ENCODE measurements at places on chromosomes 1 and 21.

GRCh38 chr1:3036447-3037280, 15.4 kb downstream of the ACTRT2 start:
- peak; percentile 58 for DNase-seq

DNA sequence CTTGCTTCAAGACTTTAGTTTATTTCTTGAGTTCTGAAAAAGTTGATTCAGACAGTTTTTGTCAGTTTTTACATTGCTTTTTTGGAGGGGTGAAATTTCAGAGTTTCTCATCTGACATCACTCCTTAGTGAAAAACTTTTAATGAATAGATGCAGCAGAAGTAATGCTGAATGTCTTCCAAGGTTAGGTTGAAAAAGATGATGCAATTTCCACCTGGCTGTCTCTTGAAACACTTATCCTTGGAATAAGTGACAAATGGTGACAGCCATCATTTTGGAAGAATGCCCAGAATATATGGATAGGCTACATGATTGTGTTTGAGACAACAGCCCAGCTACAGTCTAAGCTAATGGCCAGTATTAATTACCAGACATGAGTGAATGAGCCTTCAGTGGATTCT, 140.8 kb downstream of the ZNF644 start:
- no peak for DNase-seq

DNA sequence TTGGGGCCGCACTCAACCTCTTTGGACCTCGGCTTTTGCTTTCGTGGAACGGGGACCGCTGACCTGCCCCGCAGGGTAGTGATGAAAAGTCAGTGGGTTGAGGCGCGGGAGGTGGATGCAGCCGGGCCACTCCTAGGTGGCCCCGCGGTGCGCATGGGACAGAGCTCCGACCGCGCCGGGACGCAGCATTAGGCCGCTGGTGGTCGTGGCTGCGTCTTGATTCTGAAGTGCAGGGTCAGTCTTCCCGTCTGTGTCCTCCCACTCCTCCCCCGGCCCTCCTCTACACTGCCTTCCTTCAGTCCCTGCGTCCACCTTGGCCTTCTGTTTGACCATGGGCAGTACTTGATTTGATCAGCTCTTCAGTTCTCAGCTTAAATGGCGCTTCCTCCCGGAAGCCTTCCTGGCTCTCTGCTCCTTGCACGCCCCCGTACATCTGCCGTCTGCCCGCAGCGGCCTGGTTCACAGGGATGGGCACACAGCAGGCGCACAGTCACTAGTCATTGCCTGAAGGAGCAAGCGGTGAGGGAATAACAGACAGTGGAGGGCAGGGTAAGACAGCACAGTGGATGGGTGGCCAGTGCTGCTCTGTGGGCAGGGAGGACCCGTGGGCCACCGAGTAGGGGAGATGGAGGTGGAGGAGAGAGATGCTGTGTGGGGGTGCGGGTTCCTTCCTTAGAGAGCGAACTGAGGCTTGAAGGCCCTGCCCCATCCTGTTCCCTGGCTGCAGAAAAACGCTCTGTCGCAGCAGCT, 633 bp downstream of the THEMIS2 start:
- DNase-seq, result no peak

DNA sequence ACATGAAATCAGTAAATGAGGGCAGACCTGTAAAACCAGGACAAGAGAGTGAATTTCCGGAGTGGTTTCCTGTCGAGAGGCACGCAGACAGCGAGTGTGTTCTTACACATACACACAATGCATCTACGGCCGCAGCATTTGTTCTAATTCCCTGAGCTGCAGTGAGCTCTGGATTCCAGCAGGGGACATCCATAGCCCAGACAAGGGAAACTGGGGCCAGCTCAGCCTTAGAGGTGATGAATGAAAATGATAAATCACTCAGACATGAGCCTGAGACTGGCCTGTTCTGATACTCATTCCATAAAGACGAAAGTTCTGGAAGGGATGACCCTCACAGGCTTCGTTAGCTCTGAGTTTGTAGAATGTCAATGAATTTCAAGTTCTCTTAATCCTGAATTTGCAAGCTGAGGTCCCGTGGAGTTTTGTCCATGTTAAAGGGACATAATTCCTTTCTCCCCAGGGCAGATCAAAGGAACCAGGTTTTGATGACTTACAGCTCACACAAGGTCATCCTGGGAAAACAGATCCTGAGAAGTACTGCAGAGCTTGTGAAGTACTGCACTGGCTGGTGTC, 207.9 kb upstream of the C1orf87 start:
- peak; percentile 82 for DNase-seq

DNA sequence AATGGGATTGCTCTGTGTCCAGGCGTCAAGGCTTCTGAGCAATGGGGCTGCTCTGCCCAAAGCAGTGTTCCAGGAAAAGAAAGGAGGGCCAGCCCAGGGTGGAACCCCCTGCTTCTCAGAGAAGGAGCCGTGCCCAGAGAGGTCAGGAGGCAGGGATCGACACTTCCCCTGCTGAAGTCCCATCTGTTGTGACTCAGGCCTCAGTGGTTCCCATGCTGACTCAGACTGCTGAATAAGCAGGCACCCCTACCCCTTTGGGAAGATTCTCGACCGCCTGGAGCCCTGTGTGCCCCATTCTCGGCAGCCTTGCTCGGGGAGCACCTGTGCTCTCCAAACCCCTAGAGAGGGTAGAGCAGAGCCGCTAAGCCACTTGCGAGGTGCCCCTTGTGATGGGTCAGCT, 23.9 kb downstream of the PKP1 start:
- no peak for DNase-seq

DNA sequence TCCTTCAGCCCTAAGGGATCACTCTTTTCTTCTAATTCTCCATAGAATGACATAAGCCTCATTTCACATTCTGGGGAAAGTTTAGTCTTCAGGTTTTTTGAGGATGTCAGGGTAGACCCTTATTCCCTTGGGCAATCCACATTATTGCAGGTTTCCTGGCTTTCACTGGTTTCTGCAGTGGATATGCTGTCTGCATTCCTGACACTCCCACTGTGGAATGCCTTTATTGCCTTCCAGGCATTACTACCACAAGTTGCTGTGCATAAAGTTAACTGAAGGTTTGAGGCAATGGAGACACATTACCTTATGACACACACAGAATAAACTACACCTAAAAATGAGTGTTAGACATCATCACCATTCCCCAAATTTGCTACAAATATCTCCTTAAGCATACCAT, 12.7 kb downstream of the FASLG start:
- no peak for DNase-seq

GRCh38 chr1:201310986-201311355, 27.7 kb downstream of the PKP1 start:
- DNase-seq, result no peak

- DNase-seq, result no peak
These were observed 26.8 kb downstream of the SLC1A7 start for GRCh38 chr1:53115403-53116306.

GRCh38 chr1:243799908-243800307, 50.1 kb downstream of the AKT3 start:
- no peak for DNase-seq

- no peak for DNase-seq
These were observed 98.6 kb downstream of the OMA1 start for GRCh38 chr1:58447886-58448285.

- no peak for DNase-seq
These were observed 7.1 kb upstream of the PRCC start for GRCh38 chr1:156760092-156760795.

DNA sequence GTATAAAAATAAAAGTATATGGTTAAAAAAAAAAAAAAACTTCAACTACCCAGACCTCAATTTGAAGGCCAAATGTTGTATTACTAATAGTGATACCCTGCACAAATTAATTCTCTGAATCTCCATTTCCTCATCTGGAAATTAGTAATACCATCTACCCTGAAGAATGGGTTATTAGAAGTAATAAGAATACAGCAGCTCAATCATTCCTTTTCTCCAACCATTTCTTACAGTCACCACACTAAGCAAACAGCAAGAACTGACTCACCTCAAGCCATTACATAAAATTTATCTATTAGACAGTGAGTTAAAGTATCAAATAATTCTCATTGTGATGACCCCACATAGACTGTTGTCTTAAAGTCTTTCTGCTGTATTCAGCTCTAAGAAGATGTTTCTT, 39.6 kb downstream of the RERE start:
- DNase-seq, result no peak

GRCh38 chr1:11770011-11770410, 8.0 kb downstream of the C1orf167 start:
- DNase-seq, result no peak

DNA sequence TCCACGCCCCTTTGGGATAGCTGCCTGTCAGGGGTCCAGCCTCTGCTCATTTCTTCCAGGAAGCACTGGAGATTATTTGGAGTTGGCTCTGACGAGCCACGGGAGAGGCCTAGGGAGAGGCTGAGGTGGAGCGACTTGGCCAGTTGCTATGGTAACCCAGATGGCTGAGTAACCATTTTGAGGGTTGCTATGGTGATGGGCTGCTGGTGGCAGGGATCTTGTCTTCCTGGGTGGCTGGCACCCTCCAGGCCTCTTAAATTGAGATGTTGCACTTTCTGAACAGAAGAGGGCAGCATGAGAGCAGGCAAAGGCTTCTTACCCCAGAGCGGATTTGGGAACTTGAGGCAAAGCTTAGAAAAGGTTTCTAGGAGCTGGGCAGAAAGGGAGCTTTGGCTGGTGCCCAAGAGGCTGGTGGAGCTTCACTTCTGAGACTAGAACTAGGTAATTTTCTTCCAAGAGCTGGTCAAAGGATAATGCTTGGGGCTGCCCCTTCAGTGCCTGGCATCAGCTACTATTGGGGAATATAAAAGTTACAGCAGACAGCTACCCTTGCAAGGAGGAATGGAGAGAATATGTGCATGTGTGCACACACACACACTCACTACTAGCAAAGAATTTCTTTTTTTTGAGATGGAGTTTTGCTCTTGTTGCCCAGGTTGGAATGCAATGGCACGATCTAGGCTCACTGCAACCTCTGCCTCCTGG, 72.5 kb downstream of the NDUFS5 start:
- no peak for DNase-seq

- no peak for DNase-seq
These were observed 84.5 kb downstream of the PLXNA2 start for GRCh38 chr1:208159555-208160258.

GRCh38 chr1:151720554-151720953, 768 bp upstream of the RIIAD1 start:
- DNase-seq, result no peak

DNA sequence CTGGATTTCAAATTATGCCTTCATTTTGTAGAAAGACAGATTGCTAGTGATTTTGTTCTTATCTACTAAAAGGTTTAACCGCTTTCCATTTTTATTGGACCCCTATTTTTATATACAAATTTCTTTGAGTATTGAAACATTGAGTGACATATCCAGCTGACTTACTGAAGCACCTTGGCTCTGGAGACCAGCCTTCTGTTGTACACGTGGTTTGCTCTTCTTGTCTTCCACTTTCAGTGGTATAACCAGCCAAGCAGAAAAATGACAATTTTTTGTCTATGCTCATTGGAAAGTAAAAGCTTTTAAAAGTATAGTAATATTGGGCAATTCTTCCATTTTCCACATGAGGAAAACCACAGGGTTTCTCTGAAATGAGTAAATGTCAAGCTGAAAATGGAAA, 4.4 kb downstream of the F13B start:
- no peak for DNase-seq

GRCh38 chr1:59703918-59704378, 110.8 kb upstream of the HOOK1 start:
- no peak for DNase-seq

DNA sequence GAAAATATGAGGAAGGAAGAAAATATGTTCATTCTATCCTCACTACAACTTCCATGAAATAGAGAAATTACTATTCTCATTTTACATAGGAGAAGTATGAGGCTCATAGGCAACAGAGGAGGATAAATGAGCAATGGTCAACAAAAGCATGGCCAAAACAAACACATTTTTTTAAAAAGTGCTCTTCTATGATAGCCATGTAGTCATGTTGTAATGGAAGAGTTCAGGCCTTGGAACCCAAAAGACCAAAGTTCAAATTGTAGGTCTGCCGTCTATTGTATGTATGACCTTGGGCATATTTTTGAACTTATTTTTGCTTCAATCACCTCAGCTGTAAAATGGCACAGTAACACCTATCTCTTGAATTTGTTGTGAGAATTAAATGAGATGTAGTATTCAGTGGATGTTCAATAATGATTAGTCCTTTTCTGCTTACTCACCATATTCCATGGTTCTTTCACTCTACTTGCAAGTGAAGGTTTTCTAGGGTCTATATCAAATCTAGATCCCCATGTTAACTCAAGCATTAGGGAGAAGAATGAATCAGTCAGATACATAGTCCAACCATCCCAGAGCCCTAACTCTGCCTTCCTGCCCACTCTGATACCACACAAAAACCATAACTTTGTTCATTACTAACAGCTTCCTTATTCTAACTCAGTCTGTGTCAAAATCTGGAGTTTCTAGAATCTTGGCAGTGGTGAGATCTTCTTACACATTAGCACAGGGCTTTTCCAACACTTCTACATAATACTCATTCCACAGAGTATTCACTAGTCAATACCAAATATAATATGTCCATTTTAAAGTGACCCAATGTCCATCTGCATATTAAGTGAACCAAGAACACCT, 353.2 kb downstream of the PLPP3 start:
- no peak for DNase-seq

GRCh38 chr1:46422261-46422871, 28.2 kb downstream of the FAAH start:
- no peak for DNase-seq

GRCh38 chr1:38569932-38570656, 289.5 kb downstream of the RRAGC start:
- no peak for DNase-seq

DNA sequence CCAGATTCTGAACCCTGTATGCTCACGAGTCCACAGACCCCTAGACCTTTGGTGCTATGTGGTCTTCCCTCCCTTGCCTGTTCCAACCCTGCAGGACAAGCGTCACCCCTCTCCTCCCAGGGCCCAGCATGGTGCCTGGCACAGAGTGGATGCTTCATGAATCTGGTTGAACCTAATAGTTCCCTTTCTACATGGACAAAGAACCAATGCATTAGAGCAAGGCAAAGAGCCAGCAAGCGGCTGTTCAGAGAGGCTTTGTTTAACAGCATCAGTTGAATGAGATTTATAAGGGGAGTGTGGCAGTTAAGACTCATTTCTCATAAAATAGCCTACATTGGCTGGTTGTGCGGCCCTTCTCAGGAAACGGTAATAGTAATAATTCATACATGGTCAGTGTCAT, 14.9 kb downstream of the SLC26A9 start:
- DNase-seq, result no peak

DNA sequence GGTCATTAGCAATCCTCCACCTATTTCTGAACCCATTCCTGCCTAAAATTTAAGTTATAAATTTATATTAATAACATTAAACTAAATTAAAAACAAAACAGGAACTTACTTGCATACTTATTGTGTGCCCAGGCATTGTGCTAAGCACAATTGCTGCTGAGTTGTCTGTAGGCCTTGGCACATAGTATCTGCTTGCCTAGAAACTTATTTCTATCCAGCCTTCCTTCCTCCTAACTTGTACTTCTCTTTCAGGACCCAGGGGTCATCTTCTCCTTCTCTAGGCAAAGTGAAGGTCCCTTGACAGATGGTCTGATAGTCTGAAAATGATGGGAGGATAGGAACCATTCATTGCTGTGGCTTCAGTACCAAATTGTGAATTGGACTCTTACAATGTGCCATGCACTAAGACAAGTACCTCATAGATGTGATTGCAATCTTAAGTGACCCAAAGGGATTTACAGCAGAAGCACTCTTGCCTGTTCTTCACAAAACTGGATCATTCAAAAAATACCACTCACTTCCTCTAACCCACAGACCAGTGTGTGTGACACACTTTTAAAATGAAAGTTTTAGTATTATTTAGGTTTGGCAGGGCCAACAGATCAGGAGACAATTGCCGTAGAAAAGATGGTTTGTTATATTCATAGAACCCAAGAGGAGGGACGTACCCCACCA, 10.3 kb upstream of the CD101 start:
- no peak for DNase-seq

Measured in suprapubic skin (tissue), 4 donors.